Effector CD4-positive, alpha-beta T cell (primary cell): ENCODE measurements at places on chromosomes 1 and 21.

DNA sequence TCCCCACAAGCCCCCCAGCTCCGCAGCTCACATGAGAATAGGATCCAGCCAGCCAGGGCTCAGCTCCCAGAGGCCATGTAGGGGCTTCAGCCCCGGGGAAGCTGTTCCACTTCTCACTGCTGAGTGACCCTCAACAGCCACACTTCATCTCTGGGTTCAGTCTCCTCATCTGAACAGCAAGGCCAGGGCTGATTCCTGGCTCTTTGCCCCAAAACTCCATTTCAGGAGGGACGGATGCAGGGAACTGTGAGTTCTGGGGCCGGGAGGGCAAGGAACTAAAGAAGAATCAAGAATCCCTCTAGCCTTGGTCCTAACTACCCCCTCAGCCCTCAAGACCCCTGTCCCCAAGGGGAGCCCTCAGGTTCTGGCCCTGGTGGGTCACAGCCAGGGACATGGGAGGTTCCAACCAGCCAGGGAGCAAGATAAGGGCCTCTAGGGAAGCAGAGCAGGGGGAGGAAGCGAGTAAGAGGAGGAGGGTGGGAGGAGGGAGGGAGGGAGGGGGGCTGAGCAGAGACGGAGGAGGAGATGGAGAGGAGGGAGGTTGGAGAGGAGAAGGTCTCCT is 13.1 kb downstream of the SDC3 start:
- DNase-seq = no peak

- DNase-seq = no peak
These were observed 327.0 kb upstream of the DUSP10 start for GRCh38 chr1:222068937-222069336.

GRCh38 chr1:220300442-220301121 is 28.3 kb upstream of the RAB3GAP2 start:
- no peak for DNase-seq

DNA sequence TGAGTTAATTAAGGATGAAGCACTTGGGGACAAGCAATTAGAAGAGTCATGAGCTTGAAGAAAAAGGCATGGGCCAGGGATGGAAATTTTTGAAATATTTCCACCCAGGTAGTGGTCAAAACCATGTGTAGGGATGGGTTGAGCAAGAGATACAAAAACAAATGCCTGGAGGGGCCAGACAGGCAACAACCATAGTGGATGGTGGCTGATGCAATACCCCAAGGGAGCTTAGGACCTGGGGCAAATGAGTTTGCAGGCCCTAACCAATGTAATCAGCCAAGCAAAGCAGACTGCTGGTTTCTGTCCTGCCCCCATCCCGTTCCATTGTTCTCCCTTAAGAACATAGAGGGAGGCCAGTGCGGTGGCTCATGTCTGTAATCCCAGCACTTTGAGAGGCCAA is 119.1 kb upstream of the FGGY start:
- DNase-seq = no peak

GRCh38 chr1:241976229-241976628 is 18.7 kb downstream of the BECN2 start:
- DNase-seq = no peak

GRCh38 chr21:16863362-16863905 is 649.4 kb upstream of the CXADR start:
- no peak for DNase-seq

GRCh38 chr1:65821386-65821785 is 28.7 kb downstream of the PDE4B start:
- no peak for DNase-seq

GRCh38 chr1:79969886-79970285 is 963.4 kb upstream of the ADGRL4 start:
- no peak for DNase-seq

DNA sequence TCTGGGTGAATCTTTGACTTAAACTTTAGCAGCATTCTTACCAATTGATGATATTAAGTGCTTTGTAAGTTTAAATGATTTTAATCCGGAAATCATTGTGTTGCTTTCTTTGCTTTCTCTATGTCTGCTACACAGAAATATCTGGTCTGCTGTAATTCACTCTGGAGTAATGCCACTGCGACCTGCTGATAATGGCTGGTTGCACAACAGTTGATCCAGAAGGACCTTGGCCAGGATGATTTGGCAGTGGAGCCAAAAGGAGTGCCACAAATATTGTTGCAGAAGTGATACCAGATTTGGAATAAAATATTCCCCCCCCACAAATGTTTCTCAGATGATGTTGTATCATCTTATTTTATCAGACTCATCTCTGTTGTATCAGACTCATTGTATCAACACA is 2063.9 kb downstream of the MRPL39 start:
- no peak for DNase-seq

GRCh38 chr1:89610457-89611011 is 22.4 kb upstream of the LRRC8C start:
- DNase-seq = peak; percentile 50

GRCh38 chr1:83761167-83762038 is 237.5 kb downstream of the TTLL7 start:
- no peak for DNase-seq

DNA sequence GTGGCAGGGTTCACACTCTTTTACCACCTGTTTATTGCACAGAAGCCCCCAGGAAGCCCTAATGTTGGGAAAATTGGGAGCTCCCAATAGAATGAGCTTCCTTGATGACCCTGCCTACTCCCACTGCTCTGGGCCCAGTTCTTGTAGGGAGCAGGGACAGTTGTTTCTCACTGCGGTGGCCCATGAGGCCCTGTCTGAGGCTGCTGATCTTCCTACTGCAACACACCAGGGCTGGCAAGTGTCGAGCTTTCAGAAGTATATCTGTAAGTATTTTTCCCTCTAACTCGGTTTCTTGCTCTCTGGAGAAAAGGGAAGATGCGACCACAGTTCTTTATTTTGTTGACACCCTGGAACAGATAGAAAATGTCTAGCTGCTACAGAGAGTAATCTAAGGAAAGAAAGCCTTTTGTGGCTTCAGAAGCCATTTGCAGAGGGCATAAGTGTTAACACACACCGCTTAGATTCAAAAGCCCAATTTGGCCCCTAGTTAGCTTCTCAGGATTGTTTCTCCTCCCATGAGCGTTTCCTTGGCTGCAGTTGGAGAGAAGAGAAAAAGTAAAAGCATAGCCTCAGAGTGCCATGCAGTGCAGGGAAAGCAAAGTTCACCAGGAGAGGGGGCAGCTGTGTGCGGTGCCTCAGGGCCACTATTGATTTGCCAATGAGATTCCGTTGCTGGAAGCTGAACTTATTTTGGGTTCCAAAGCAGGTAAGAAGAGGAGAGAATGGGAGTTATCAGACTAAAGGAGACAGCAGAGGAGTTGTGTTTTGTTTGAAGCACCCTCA is 102.6 kb downstream of the SELENOF start:
- no peak for DNase-seq

- no peak for DNase-seq
These were observed 100.4 kb upstream of the IRF2BP2 start for GRCh38 chr1:234710381-234710780.

DNA sequence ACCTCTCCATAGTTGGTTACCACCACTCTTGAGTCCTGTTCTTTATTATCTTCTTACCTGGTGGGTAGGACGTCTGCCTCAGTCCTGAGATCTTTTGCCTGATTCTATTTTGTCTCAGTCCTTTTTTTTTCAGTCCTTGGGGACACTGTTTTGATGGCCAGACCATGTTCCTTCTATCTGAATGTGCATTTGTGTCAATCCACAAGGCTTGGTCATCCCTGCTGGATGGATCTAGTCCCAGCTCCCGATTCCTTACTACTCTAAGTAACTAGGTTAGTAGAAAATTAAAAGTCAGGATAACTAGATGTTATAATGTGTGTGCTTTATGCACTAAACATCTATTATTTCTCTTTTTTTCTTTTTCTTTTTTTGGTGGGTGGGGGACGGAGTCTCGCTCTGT is 28.1 kb upstream of the AK4 start:
- no peak for DNase-seq

GRCh38 chr1:186076006-186076405 is 299.0 kb downstream of the TPR start:
- no peak for DNase-seq

- no peak for DNase-seq
These were observed 70.0 kb upstream of the PTGS2 start for GRCh38 chr1:186750257-186750656.

DNA sequence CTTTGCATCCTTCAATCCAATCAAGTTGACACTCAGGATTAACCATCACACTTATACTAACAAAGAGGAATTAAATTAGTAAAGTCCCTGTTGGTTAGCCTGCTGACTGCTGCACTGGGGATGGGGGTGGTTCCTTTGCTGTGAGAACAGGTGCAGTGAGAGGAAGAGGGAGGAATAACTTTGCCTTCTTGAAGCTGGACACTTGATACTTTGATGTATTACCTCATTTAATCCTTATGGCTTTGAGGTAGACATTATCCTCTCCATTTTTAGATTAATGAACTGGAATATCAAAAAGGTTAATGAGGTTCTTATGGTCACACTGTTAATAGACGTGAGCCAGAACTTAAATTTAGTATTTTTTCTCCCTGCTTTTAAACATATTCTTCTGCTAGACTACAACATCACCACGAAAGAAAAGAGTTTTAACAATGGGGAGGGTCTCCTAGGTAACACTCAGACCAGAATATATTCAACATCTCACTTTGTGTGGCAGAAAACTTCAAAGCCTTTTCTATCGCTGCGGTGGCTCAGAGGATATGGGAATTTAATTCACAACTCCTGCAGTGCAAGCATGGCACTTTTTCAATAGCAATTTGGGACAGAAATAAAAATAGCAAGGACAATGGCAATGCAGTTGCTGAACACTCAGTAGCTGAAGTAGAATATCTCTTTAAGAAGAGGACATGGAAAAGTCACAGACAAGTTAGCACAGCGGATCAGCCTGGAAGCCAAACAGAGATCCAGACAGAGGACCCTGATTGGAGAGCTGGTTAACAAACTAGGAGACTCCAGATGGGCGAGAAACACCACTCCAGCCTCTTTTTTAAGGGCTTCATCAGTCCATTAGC is 68.8 kb upstream of the DNAH14 start:
- DNase-seq = no peak

GRCh38 chr1:54247863-54248515 is 48.0 kb downstream of the MRPL37 start:
- no peak for DNase-seq

DNA sequence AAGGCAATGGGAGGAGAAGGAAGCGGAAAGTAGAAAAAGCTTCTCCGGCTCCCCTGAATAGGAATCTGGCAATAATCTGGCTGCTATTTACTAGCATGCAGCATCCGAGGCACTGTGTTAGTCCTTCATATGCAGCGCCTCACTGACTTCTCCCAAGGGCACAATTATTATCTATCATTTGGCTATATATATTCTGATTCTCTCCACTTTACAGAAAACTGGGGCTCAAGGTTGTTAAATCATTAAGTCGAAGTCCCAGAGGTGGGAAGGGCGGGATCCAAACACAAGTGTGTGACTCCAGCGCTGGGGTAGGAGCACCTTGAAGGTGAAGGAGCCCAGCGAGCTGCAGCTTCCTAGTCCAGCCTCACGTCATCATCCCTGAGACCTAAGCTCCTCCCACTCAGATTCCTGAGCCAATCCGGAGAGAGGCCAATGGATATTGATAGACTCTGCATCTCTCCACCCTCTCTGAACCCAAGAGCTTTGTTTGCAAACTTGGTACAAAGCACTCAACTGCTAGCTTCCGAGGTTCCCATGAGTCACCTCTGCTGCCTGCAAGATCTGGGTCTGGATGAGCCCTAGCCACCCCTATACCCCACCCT is 16.6 kb upstream of the EYA3 start:
- DNase-seq = no peak

GRCh38 chr21:19197950-19198349 is 794.4 kb upstream of the TMPRSS15 start:
- no peak for DNase-seq

DNA sequence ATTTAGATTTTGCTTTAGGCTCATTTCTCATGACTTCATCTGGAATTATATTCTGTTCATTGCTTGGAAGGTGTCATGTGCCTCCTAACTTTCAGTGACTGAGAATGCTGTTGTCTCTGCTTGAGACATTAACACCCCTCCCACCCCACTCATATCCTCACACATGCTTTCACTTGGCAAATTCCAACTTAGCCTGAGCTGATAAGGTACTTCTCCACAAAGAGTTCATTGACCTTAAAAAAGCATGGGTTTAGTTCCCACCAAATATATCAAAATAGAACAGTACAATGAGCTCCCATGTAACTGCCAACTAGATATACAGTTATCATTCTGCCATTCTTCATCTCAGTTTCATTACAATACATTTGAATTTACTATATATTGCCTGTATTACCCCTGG is 576.5 kb upstream of the ADGRL2 start:
- DNase-seq = no peak

GRCh38 chr1:88917321-88918025 is 26.1 kb upstream of the GTF2B start:
- DNase-seq = no peak

DNA sequence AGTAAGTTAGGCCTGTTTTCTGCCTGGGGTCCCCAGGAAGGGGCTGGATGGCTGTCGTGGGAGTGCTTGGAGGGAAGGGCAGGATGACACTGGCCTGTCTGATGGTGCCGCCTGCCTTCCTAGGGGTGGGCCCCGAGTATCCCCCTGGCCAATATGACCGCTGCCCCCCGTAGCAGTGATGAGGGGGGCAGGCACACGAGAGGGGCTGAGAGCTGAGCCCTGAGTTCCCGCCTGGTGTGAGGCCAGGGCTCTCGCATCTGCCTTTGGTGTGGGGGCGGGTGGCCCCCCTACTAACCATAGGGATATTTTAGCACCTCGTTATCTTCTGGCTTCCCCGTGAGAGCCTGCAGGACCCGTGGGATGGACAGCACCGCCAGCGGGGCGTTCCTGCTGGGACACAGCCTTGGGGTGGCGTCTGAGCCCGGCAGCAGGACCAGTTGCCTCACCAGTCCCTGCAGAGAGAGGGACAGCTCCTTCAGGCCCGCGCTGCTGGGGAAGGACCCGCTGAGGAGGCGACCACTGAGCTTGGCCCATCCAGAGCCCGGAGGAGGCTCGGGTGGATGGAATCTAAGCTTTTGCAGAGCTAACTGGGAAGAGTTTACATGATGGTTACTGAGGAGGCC is 10.4 kb downstream of the KRTAP10-1 start:
- no peak for DNase-seq

DNA sequence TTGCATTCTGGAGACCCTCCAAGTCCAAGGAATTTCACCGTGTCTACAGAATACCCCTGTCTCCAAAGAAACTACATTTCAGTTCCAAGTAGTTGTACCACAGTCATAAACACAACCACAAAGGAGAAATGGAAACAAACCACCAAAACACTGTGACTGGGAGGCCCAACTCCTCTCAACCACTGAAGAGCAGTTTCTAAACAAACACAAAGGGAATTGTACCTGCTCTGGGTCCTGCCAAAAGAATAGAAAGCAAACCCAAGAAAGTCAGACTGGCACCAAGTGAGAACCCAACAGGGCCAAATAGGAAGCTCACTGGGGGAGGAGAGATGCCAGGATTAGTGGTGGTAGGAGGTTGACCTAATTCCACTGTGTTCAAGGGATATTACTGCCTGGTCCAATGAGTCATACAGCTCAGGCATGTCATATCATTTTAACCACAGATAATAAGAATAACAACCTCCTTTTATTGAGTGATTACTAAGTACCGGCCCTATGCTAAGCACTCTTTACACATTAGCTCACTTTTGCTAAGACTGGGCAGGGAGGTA is 123.9 kb upstream of the PPP2R5A start:
- DNase-seq = no peak

GRCh38 chr1:33031506-33031905 is 5.2 kb downstream of the AK2 start:
- DNase-seq = no peak

- no peak for DNase-seq
These were observed 1.6 kb upstream of the PTGS2 start for GRCh38 chr1:186681801-186682200.
